ENCODE measurements at places on chromosomes 3 and 15.

GRCh38 chr15:78991879-78992278, 47.0 kb upstream of the CTSH start:
- no peak for DNase-seq

- DNase-seq = no peak
Observed at GRCh38 chr3:147299656-147300055, 106.7 kb downstream of the ZIC4 start.

GRCh38 chr3:93931597-93932229, 42.0 kb downstream of the PROS1 start:
- DNase-seq = no peak

- DNase-seq = no peak
Observed at GRCh38 chr15:85314633-85315032, 65.8 kb upstream of the AKAP13 start.

DNA sequence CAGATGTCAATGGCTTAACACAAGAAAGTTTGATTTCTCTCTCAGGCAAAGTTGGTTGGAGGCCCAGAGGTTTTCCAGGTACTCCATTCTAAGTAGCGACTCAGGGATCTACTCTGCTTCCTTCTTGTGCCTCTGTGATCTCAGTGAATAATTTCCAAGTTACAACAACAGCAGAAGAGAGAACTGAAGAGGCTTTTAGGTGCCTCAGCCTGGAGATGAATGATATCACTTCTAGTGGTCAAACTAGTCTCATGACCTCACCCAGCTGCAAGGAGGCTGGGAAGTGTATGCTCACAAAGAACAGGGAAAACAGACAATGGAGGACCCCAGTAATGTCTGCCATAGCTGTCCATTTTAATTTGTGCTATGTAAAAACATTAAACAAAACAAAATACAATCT, 4.6 kb upstream of the PRICKLE2 start:
- DNase-seq = no peak

DNA sequence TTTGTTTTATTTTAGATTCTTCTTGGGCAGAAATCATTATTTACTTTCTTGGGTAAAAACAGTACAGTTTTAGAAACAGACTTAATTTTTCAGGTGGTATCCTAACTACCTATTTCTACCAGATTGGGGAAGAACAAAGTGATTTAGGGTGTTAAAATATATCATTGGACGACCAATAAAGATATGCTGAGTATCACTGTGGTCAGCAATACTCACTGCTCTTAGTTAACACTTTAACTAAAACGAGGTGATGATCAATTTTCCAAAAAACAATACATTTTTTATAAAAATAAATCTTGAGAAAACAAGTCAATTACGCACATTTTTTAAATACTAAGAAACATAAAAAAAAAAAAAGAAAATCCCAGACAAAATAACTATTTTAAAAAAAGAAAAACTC, 3.6 kb downstream of the COPS2 start:
- no peak for DNase-seq

All from mesenteric fat pad (tissue), 1 donor.